ENCODE measurements at places on chromosomes 6 and 20. TPM values are rescaled to one million over a fixed set of nuclear protein-coding genes. Genes with fewer than 3 reads are reported as not detected.

ERVFRD-1 gene
- not detected for total RNA-seq

CLDN20 gene
- not detected for total RNA-seq

TFAP2B gene
- not detected for total RNA-seq

MMP24 gene
- total RNA-seq: 0.27 TPM

LY6G6D gene
- total RNA-seq: not detected

BEND3 gene
- 5.6 TPM for total RNA-seq

PACRG gene
- not detected for total RNA-seq

GRM1 gene
- under 0.01 TPM for total RNA-seq

CPNE1 gene
- total RNA-seq: 151 TPM

AVP gene
- not detected for total RNA-seq
